ENCODE measurements at places on chromosomes 6 and 20.

DNA sequence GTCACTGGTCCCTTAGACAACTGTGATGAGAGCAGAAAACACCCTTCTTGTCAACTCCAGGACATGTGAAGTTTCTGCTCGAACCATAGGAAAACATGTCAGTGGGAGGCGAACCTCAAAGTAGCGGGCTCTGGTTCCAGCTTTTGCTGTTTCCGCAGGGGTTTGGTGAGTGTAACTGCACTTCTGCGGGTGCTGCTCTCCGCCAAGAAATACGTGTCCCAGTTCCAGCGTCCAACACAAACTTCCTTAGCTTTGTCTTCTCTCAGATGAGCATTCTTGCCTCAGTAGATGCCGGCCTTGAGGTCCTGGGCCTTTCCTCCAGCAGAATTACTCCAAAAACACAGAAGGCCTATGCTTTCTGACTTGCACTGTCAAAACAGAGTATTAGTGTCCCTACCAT is 156.3 kb downstream of the FNDC1 start:
- DNase-seq, result no peak

DNA sequence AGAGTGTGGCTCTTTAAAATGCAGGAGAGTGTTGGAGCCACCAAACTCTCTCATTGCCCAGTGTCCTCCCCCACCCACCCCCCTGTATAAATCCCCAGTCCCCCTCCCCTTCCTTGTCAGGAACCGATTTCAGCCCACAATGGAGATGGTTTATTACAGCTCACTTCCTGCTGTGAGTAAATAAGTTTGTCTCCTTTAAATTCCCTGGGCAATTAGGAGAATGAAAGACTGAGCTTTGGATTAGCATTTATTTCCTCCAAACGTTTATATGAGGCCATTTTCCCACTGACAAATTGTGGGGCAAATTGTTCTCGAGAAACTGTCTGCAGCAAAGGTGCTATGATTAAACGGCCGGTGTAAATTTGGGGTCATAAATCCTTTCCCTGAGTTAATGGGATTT is 128.8 kb downstream of the DHX35 start:
- DNase-seq, result no peak

DNA sequence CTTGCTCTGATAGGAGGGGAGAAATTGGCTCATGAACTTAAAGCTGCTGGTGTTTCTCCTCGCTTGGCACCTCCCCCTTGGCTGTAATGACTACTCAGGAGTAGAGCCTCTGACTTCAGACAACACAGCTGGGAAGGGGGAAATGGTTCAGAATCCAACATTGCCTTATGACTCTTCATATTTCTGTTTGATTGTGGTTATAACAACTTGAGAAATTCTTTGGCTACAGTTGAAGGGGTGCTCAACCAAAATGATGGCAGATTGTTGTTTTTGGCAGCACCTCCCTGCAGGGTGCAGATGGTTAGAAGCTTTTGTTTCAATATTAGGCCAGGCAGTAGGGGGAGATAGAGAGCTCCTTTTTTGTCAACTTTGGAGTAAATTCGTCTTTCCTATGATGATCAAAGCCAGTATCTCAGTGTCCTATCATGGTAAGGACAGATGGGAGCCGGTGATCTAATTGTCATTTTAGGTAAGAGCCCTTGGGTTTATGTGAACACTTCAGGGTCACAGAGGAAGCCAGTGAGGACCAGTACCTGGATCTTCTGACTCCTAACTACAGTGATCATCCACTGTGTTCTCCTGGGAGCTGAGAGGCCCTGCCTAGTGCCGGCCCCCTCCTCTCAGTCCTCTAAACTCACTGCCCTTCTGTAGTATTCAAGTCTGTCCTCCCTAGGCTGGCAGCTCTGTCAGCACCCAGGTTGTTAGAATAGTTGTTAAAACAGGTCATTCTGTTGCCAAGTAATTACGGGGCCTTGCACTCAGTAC is 39.9 kb downstream of the RPRD1B start:
- DNase-seq, result no peak

DNA sequence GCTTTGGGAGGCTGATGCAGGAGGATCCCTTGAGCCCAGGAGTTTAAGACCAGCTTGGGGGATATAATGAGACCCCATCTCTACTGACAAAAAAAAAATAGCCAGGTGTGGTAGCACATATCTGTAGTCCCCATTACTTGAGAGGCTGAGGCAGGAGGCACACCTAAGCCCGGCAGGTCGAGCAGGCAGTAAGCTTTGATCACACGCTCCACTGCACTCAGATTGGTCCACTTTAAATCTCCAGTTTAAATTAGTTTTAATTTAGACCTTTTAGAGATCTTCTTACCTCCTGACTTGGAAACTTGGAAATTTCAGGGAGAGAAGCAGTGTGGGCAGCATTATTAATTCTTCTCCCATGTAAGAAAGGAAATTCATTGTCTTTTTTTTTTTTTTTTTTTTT is 16.8 kb upstream of the PLCB4 start:
- no peak for DNase-seq

- DNase-seq, result no peak
These were observed 182.4 kb downstream of the BCAS1 start for GRCh38 chr20:53887973-53888372.

GRCh38 chr6:17161076-17161475 is 59.2 kb downstream of the STMND1 start:
- no peak for DNase-seq

DNA sequence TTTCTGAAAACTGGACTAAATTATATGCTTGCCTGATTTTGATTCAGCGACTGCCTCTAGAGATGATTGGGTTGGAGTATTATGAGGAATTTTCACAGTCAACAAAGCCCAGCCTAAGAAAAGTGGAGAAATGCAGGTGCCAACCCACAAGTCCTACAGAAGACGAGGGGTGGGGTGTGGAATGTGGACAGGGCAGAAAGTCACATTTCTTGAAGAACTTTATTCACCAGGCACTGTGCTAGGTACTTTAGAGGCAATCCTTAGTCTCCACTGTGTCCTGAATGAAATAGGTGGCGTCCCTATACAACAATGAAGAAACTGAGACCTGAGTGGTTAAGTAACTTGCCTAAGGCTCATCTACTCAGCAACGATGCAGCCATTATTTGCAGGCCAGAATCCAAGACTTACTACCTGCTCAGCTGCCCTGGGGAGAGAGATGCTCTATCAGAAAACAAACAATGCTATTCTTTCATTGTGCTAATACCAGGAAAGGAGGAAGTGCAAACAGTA is 106.3 kb downstream of the RNF144B start:
- no peak for DNase-seq

GRCh38 chr6:35080821-35081425 is 60.2 kb downstream of the TCP11 start:
- DNase-seq, result no peak

DNA sequence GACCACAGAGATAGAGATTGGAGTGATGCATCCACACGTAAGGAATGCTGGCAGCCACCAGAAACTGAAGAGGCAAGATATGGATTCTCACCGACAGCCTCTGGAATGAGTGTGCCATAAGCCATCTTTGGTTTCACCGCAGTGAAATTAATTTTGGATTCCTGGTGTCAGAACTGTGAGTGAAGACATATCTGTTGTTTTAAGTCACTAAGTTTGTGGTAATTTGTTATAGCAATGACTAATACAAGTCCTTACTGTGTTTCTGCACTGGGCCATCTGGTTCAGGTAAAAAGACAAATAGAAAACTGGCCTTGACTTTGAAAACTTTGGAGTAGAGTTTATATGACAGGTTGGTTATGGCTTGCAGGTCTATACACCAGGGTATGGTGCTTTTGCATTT is 261.9 kb downstream of the PHF3 start:
- no peak for DNase-seq

DNA sequence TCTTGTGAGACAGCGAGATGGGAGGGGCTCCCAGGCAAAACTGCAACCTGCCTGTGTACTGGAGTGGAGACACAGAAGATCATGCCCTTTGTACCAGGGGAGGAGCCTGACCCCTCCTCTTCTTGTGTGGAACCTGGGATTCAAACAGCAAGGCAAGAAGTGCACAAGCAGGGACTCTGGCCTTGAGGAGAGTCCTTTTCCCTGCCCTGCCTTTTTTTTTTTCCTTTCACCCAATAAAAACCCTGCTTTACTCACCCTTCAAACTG is 251.8 kb upstream of the OPRM1 start:
- no peak for DNase-seq

DNA sequence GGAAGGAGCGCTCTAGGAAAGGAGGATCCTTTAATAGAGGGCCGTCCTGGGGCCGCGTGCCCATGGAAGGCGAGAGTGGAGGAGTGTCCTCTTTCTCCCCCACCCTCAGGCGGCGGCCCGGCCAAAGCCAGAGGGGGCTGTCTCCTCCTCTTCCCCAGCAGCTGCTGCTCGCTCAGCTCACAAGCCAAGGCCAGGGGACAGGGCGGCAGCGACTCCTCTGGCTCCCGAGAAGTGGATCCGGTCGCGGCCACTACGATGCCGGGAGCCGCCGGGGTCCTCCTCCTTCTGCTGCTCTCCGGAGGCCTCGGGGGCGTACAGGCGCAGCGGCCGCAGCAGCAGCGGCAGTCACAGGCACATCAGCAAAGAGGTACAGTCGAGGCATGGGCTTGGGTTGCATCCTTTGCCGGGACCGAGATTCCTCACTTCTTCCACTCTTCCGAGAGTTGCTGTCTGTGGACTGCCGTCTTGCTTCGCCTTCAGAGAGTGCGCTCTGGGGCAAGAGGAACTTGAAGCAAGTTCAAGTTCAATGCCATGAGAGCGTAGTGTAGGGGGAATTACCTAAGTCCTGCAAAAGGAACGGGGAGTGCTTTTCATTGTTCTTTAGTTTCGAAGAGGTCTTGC is at the start of gene LAMA2:
LAMA2 (plus strand) TSS at position 148 of the 621 bp plus-strand sequence; CDS start at position 256, 108 bp downstream.
- no peak for DNase-seq

GRCh38 chr20:6265204-6265904 is 142.5 kb upstream of the FERMT1 start:
- no peak for DNase-seq

- no peak for DNase-seq
These were observed 263.9 kb upstream of the PRND start for GRCh38 chr20:4457566-4458543.

GRCh38 chr6:46269447-46270229 is 98.9 kb upstream of the ENPP5 start:
- DNase-seq, result no peak

DNA sequence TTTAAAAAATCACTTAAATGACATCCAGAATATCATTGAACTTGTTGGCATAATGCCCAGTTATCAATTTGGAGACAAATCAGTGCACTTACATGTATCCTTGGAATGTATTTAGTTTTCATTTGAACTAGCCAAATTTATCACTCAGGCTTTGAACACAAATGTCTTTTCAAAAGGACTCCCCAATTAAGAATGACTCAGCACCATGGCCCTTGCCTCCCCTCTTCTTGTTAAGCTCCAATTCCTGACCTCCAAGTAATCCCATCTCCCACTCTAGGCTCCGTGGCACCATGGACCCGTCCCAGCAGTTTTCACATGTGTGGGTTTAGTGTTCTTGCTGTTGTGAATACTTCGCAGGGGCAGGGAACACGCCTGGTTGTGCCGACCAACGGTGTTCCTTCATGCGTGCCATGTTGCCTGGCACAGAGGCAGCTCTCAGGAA is 2.7 kb downstream of the AKAP12 start:
- DNase-seq, result no peak

DNA sequence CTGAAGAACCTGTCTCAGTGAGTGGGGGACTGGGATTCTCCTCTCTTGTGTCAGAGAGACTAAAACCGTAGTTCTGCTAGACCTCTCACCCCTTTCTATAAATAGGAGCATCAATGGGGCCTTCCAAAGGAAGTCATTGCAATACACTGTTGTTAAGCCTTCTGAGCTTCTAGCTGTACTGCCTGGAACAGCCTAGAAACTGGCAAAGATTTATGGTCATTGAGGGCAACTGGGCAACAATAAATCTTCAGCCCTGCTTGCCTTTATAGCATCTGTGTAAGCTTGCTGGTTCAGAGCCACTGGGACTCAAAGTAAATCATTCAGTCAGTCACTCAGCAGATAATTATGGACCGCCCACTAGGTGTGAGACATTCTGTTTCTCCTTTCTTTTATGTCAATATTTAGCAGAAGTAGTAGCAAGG is 53.2 kb downstream of the PPP1R14C start:
- DNase-seq, result no peak

DNA sequence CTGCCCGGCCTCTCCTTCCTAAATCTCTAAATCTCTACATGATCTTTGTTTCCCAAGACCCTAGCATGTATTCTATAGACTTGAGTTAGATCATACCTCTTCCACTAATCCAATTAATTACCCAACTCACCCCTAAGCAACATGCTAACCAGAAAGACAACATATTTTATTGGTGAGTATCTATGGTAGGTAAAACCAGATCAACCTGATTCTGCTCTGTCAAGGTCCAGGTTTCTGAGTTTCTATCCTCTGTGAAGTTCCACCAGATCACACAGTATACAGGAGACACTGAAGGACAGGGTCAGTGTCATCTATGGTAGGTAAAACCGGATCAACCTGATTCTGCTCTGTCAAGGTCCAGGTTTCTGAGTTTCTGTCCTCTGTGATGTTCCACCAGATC is 363.2 kb upstream of the MARCKS start:
- DNase-seq, result no peak

- no peak for DNase-seq
These were observed 82.4 kb upstream of the TGM3 start for GRCh38 chr20:2213401-2213800.

- DNase-seq, result no peak
These were observed 234.2 kb upstream of the CITED2 start for GRCh38 chr6:139608466-139609261.

DNA sequence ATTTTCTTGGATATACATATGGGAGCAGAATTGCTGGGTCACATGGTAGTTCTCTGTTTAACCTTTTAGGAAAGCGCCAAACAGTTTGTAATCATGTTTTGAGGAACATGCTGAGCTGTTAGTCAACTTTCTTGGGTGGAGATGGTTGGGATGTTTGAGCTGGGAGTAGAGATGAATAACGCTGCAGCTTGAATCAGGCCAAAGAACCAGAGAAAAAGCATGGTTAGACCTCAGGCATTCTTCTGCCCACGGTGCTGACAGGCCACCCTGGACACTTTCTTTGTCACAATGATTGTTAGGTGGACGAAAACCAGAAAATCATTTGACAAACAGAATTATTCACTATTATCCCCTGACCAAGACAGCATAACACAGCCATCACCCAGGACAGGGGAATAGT is 66.8 kb downstream of the PRDM1 start:
- DNase-seq, result no peak
